T-helper 2 cell treated with Interferon-gamma antibody and Interleukin-4, amounts not matched to agents 5 μg/mL and 100 μg/mL, for 36 hours (primary cell): ENCODE measurements at places on chromosomes 4 and X.

DNA sequence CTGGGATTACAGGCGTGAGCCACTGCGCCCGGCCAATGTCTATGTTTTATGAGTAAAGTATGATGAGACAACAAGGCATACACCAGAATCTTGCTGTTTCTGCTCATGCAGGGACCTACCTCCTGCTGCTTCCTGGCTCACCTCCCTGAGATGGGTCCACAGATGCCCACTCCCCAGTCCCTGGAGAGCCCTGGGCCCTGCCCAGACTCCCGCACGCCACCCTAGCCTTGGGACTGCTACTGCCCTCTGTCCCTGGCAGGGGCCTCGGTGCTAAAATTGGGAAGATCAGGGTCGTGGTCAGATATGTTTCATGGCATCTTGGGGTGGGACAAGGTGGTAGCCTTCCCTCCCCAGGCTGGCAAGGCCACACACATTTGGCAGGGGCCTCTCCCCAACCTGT lies 84.3 kb upstream of the BCOR start:
- DNase-seq: no peak

DNA sequence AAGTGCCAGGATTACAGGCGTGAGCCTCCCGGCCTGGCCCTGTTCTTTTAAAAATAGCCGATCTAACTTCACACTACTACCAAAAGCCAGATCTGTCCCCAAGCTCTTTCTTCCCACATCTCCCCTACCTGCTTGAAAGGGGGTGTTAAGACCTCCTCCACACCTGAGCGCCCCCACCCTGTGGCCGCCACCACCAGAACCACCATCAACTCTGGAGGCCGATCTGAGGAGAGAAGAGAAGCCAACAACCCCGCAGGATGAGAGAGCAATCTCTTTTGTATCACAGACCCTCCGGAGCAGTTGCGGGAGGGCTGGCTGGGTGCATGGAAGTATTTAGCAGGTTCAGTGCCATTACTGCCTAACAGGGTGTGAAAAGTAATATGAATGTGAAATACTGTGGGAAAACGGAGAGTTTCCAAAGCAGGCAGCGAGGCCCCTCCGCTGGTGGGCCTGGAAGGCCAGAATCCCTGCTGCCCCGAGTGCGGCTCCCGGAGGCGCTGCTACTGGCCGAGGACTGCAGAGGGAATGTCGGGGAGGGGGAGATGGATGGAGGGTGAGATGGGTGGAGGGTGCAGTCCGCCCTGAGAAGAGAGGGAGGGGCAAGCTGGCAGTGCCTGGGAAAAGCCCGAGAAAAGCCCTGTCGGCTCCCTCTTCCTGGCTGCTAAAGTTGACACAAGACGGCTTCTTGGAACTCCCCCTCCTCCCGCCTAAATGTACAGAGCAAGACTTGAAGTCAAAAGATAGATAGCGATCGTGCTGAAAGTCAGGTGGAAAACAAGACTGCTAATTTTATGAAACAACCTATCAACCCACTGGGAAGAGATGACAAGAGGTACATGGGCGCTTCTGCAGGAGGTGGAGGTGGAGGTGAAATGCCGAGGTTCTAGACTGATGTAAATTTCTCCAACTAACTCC lies 22.3 kb downstream of the HAND2 start:
- DNase-seq: no peak

DNA sequence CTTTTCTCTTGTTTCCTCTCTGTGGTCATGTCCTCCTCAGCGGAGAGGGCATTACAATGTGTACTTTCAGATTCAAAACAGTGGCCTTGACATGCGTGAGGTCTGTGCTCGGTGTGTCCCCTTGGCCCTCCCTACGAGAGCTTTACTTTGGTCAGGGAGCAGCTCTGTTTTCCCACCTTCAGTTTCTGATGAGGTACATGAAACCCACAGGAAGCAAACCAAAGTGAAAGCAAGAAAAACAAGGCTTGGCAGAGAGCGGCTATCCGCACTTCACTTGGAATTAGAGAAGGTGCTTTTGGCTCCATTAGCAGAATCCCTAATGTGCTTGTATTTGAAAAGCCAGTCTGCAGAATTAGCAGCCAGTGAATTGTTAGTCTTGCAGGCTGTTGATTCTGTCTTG lies 19.5 kb upstream of the BOD1L1 start:
- DNase-seq: no peak

GRCh38 chr4:146379744-146380143 lies 142.0 kb downstream of the SLC10A7 start:
- DNase-seq: no peak

DNA sequence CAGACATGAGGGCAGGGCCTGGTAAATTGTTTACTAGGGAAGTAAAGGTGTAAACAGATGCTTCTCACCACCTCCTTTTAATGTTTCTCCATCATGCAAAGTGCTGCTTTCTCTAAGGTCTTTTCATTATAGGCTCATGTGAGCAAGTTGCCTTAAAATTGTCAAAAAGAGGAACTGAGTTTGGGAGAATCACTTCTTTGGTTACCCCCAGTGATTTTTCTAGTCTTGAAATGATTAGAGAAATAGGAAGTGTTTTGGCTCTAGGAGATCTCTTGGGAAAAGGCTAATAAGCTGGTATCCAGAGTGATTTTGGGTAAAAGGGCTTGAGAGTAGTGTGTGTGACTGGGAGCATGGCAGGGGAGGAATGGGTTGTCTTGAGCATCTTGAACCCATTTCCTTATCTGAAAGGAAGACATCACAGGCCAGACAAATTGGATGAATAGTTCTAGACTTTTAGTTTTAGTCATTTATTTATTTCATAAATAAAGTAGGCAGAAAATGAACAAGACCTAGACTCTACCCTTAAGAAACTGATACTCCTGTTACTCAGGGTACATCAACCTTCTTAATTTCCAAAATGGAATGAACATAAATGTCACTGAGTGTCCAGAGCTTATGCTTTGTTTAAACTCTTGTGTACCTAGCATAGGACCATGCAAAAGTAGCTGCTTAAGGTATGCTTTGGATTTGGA lies 14.2 kb downstream of the GRPR start:
- no peak for DNase-seq

DNA sequence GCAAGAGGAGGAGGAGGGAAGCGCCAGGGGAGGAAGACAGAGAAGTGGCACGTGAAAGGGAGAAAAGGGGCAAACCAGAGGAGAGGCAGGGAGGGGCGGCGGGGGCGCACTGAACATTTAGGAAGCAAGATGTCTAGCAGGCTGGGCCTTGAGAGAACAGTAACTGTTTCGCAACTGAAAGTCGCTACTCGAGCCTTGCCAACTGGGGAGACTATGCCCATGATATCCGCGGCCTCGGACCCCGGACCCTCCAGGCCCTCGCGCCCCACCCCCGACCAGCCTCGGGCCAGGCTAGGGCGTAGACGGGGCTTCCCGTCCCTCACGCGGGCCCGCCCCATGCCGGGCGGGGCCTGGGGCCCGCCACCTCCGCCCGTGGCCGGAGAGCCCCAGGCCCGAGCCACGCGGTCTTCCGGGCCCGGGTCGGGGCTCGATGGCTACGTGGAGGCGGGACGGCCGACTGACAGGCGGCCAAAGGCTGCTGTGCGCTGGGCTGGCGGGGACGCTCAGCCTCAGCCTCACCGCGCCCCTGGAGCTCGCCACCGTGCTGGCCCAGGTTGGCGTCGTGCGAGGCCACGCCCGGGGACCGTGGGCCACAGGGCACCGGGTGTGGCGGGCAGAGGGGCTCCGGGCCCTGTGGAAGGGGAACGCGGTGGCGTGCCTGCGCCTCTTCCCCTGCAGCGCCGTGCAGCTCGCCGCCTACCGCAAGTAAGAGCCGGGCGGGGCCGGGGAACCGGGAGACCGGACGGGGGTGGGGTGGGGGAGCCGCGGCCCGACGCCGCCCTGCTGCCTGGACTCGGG lies at the start of gene SLC25A43:
Gene SLC25A43 (plus strand): TSS at position 363 of the 798 bp plus-strand sequence. CDS start 68 bp downstream, at position 431.
- peak; percentile 27 for DNase-seq

GRCh38 chr4:148405161-148405893 lies 36.9 kb downstream of the NR3C2 start:
- no peak for DNase-seq

DNA sequence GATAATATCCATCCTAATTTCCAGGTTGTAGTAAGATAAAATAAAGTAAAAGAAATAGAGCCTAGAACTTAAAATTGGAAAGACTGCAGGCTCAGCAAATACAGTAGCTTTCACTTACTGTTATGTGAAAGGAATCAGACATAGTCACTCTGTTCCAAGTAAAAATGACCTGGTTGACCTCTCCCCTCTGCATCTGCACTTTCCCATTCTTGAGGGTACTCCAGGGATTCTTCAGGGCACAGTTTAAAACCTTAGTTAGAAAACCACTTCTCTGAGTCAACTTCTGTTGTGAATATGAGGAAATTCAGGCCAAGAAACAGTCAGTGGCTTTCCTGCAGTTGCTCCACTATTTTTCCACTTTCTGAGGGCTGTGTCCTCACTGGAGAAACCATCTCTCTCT lies 42.9 kb downstream of the FRAS1 start:
- no peak for DNase-seq

- no peak for DNase-seq
Measured at GRCh38 chrX:153562546-153562945, 36.4 kb downstream of the CCNQ start.

DNA sequence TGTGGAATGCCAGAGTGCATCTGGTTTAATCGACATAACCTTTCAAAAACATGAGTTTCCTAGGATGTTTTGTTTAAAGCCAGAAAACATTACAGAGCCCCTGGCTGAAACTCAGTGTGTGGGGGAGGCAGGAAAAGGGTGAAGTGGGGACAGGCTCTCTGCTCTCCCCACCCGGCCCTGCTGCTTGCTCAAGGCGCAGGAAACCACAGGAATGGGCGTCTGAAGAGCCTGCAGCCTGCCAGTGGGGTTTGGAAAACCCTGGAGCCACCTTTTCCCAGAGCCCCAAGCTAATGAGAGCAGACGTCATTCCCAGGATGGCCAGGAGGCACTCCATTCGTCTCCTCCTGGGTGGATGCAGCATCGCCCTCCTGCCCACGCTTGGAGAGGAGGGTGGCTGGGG lies 240.6 kb downstream of the AFAP1 start:
- DNase-seq: no peak

GRCh38 chrX:136810493-136810892 lies 29.8 kb upstream of the ARHGEF6 start:
- DNase-seq: peak; percentile 27

DNA sequence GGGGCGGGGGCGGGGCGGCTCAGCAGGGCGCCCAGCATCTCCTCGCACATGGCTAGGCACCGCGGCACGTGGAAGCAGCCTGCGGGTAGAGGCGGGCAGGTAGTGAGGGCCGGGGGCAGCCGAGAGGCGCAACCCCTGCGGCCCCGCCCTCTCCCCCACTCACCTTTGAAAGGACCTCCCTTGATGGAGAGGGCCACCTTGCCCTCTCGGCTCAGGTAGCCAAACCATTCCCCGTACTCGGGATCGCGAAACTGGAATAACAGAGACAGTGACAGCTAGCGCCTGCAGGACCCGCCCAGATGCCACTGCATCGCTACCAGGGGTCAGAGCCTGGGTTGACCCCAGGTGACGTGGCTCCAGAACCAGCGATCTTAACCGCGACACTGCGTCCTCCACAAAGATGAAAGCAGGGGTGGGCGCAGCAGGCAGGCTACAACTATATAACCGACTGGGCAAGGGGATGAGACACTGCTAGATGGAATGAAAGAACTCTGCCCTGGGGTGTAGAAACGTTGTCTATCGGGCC lies 552 bp upstream of the NAA10 start:
- DNase-seq: no peak

DNA sequence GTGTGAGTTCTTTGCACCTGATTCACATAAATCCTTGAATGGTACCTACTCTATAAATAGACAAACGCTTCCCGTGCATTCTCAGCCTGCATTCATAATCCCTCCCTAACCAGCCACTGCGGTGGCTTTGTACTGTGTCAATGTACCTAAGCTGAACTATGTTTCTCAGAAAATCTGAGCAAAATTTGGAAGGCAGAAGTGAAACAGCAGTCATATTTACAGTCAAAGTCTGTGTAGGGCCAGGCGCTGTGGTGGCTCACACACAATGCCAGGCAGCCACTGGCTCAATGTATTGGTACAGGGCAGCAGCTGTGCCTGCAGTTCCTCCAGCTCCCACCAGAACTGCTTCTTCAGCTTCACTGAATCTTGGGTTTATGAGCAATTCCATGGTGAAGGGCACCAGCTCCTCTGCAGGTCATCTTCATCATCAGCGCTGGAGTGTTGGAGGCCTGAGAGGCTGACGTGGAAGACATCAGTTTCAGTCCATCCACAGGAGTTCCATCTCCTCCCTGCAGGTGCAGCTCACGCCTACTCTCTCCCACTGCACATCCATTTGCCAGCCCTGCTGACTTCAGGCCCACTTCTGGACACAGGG lies 32.3 kb upstream of the IRF2 start:
- DNase-seq: peak; percentile 42

- no peak for DNase-seq
Measured at GRCh38 chr4:16133406-16133805, 49.6 kb upstream of the PROM1 start.

GRCh38 chr4:24727390-24728224 lies 67.8 kb upstream of the SOD3 start:
- DNase-seq: no peak

- DNase-seq: no peak
Measured at GRCh38 chr4:113678641-113679040, 82.9 kb downstream of the CAMK2D start.

DNA sequence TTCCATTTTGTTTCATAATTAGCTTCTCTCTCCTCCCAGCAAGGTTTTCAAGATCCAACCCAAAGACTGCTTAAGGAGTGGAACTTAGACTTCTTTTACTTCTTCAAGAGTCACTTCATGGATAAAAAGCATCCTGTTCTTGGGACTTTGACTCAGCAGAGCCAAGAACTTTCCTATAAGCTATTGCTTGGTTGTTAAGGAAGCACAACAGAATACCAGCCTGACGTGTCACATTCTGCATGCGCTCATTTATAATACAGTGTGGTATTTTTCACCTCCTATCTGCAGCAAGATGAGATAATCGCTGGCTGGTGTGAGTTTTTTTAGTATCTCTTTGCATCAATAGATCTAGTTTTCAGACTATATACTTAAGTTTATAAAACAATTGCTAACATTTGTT lies 152.1 kb downstream of the PALLD start:
- no peak for DNase-seq

- no peak for DNase-seq
Measured at GRCh38 chr4:133146574-133147241, 2.4 kb upstream of the PCDH10 start.

- no peak for DNase-seq
Measured at GRCh38 chr4:1978226-1978625, 30.5 kb downstream of the NELFA start.

- no peak for DNase-seq
Measured at GRCh38 chr4:156961196-156962057, 10.2 kb downstream of the PDGFC start.

DNA sequence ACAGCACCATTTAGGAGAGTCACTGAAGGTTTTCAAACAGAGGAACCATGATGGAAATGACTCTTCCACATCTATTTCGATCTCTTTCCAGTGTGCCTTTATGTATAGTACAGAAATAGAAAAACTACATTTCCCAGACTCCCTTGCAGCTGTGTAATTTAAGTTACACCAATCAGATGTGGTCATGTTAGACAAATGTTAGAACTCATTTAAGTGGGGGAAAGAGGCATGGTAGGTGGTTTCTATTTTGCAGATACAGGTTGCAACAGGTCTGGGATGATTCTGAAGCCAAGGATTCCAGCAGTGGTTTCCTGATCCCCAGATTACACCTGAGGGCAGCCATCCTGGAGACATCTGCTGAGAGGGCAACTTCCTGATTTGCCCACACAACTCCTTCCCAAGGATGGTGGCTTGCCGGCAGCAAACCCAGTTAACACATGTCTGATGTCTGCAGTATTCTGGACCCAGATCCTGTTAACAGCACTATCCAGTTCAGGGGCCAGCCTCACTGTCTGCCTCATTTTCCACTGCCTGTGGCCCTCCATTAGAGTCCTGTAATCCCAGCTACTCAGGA lies 38.7 kb upstream of the PDK3 start:
- no peak for DNase-seq

- DNase-seq: no peak
Measured at GRCh38 chr4:154422152-154422551, 69.4 kb downstream of the DCHS2 start.

- no peak for DNase-seq
Measured at GRCh38 chr4:176156656-176157055, 38.7 kb downstream of the SPATA4 start.
